Activated CD4-positive, CD25-positive, alpha-beta regulatory T cell treated with anti-CD3 and anti-CD28 coated beads, Interleukin-2, amount 50 U/mL, for 24 hours (primary cell): ENCODE measurements at places on chromosomes 16 and 17.

GRCh38 chr16:1533443-1533951 is at the start of gene TMEM204:
TMEM204 (plus strand) TSS chr16:1533666; CDS start chr16:1534276, 610 bp downstream.
- peak; percentile 23 for ATAC-seq

- ATAC-seq, result no peak
Measured at GRCh38 chr16:85090181-85090580, 22.1 kb downstream of the CIBAR2 start.

DNA sequence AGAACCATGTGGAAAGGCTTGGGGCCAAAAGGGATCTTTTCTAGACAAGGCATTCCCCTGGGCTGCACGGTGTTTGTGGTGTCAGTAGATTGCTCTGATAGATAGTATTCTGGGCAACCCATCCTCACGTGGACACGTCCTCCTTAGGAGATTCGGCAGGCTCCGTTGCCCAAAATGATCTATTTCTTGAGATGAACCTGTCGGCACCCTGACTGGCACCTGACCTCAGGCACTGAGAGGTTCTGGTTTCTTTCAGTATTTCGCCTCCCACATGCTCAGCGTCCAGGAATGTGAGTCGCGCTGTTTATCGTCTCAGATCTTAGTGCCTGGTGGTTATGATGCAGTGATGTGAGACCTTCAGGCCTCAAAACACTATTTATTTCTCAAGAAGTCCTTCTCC is 89.7 kb downstream of the MARCHF10 start:
- ATAC-seq, result peak; percentile 21

- ATAC-seq, result no peak
Measured at GRCh38 chr17:72372185-72372584, 251.4 kb downstream of the SOX9 start.

DNA sequence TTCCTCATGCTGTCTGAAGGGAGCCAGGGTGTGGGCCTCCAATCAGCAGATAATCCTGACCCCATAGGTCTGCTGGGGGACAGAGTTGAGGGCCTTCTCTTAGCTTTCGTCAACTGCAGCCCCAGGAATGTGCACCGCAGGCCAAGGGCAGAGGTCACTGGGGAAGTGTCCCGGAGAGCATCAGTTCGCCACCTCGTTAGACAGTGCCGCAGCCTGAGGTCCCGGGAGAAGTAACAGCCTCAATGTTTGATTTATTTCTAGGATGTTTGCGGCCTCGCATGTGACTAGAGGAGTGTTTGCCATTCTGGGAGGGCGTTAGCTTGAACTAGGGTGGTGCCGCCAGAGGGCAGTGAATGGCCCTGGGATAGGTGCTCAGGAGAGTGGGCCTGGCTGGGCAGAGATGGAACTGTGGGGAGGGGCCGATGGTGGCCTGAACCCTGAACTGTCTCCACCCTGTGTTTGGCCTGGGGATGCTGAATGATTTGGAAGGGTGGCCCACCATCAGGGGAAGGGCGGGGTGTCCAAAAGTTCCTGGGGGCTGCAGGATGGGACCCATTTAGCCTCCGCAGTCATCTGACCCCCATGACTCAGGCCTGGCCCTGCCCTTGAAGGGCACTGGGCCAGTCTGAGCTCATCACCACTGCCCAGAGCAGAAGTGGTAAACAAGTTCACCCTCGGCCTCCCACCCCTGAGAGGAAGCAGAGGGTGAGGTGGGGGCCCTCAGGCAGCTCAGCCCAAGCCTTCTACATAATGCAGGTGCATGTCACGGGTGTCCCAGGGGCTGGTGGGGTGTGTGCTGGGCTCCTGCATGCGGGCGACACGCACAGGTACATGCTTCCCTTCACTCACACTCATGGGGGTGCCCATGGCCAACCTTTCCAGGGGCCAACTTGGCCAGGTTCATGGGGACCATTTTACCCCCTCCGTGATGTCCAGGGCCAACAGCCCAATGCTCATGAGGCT is 12.4 kb upstream of the TAC4 start:
- ATAC-seq, result no peak

GRCh38 chr16:3075523-3075915 is 10.1 kb downstream of the IL32 start:
- peak; percentile 5 for ATAC-seq

GRCh38 chr17:47735536-47736011 is 2.5 kb downstream of the TBX21 start:
- ATAC-seq, result peak; percentile 19

DNA sequence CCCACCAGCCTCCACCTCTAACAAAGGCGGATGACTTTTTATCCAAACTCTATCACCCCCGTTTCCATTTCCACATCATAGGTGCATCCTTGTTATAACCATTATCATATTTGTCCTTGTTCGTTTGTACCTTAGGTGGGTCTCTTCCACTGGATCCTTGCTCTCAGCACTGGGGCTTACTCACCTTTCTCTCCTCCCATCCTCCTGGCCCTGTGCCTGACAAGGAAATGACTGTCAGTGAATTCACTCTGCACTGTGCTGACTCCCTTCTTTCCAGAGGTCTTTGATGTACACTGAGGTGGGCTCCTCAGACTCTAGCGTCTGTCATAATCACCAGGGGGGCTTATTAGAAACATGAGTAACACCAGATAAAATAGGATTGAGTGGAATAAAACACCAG is 3.1 kb downstream of the GSG1L2 start:
- no peak for ATAC-seq

DNA sequence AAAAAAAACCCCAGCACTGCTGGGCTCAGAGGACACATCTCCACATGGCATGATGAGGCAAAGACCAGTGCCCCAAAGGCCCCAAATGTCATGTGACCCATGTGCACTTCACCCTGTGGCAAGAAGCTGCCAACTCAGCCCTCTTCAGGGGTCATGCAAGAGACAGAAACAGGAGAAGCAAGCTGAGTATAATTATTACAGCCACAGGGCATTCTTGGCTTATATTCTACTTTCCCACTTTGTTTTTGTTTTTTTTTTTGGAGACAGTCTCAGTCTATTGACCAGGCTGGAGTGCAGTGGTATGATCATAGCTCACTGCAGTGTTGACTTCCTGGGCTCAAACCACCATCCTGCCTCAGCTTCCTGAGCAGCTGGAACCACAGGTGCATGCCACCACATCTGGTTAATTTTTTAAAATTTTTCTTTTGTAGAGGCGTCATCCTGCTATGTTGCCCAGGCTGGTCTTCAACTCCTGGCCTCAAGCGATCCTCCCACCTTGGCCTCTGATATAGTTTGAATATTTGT is 32.7 kb upstream of the LITAF start:
- ATAC-seq, result peak; percentile 69

DNA sequence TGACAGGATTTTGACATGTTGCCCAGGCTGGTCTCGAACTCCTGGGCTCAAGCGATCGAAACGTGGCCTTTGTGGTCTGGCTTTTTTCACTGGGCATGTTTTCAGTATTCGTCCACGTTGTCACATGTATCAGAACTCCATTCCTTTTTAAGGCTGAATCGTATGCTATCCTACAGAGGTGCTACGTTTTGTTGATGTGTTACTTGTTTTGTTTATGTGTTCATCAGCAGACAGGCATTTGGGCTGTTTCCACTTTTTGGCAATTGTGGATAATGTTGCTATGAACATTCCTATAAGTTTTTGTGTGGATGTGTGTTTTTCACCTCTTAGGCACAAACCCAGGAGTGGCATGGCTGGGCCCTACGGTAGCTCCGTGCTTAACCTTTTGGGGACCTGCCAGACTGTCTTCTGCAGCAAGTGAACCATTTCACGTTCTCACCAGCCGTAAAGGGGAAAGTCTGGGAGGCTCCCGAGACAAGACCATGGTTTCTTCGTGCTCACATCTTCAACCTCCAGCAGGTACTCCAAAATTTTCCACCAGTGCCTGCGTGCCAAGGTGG is 26.9 kb downstream of the ADCY9 start:
- ATAC-seq, result no peak

GRCh38 chr17:28857905-28858800 is 3.3 kb downstream of the ERAL1 start:
- ATAC-seq, result no peak

- ATAC-seq, result no peak
Measured at GRCh38 chr16:55323637-55324271, at the start of gene IRX6. IRX6 (plus strand) TSS chr16:55324203; CDS start chr16:55325092, 889 bp downstream.

DNA sequence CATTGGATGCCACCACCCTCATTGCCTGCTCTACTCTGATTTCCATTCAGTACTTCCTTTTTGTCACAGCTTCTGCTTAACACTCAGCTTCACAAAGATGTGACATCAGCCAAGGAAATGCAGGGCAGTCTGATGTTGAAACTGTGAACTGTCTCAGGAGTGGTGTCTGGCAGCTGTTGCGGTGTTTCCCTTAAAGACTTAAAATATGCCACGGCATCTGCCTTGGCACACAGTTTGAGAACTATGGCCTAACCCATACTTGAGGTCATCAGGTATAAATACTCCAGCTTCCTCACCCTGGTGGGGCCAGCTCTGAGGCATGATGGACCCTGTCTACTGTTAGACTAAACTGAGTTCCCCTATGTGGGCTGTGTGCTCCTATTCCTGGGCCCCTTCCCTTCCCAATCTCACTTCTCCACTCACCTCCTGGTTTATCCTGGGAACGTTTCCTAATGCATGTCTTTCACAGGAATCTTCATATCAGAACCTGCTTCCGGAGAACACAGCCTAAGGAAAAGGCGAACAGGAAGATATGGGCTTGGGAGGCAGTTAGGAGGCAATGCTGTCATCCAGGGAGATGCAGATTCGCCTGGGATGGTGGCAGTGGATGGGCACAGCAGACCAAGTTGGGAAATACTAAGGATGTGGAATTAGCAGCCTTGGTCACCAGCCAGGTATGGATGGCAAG is 96.5 kb downstream of the WSCD1 start:
- ATAC-seq, result no peak
